ENCODE measurements at places on chromosomes 2 and 18.

DNA sequence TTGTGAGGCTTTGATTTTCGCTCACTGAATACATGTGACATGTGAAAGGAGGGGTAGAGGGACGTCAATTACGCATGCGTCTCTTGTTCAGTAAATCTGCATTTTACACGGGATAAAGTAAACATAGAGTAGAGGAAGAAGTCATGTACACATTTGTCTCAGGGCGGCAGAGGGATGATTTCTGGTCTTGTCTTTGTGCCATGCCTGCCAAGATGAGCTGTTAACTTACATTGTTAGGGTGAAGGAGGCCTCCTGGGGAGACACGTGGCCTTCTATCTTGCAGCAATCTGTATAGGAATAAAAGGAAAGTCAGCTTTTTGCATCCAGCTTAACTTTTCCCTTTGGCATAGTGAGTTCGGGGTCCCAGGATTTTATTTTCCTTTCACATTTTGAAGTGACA lies 106.3 kb downstream of the LDLRAD4 start:
- no peak for DNase-seq
- no peaks in the 10 kb centered on the region for H3K36me3 ChIP-seq
- H3K27ac ChIP-seq, result no peak overlapping the region
- H3K4me1 ChIP-seq, result peaks cover 2% of the 10 kb centered on the region

DNA sequence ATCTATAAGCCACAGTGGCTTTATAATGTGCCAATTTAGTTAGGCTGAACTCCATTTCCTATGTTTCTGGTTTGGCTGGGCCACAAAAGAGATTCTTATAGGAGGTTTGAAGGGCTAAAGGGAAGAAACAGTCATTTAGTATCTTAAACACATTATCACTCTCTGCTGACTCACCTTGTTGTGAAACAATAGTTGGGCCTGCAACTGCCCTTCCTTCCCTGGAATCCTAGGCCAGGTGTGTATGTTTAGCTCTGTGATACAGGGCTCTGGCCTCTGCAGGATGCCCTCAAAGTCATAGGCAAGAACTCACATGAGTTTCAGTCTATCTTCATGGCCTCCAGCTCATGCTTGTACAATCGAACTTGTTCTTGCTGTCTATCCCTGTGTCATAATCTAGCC lies 400.0 kb upstream of the CELF4 start:
- H3K4me1 ChIP-seq, result no peaks in the 10 kb centered on the region
- no peak for DNase-seq
- H3K4me3 ChIP-seq, result no peak overlapping the region
- H3K27me3 ChIP-seq, result no peaks in the 10 kb centered on the region
- H3K36me3 ChIP-seq, result no peaks in the 10 kb centered on the region

GRCh38 chr2:176959614-176960013 lies 253.0 kb upstream of the HNRNPA3 start:
- no peak overlapping the region for H3K4me3 ChIP-seq
- no peak overlapping the region for H3K27ac ChIP-seq
- no peaks in the 10 kb centered on the region for H3K36me3 ChIP-seq
- H3K27me3 ChIP-seq, result no peaks in the 10 kb centered on the region
- no peak for DNase-seq

GRCh38 chr2:62287899-62288880 lies 92.3 kb downstream of the B3GNT2 start:
- no peak for DNase-seq
- no peaks in the 10 kb centered on the region for H3K27me3 ChIP-seq
- no peak overlapping the region for H3K4me3 ChIP-seq
- H3K4me1 ChIP-seq, result peaks cover 2% of the 10 kb centered on the region
- no peaks in the 10 kb centered on the region for H3K36me3 ChIP-seq

DNA sequence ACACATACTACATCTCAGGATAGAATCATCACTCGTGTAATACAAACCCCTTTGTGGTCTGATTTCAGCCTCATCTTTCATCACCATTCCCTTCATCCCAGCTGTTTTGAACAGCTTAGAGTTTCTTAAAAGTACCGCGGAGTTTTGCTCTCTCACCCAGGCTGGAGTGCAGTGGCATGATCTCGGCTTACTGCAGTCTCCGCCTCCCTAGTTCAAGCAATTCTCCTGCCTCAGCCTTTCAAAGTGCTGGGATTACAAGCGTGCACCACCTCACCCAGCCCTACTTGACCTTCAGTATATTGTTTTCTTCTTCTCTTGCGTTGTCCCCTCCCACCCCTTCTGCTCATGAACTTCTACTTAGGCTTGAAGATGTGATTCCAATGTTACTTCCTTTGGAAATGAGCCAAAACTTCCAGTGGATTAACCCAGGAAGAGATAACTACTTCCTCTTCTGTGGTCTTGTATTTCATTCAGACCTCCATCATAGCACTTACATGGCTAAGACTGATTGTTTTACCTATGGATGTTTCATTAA lies 15.8 kb downstream of the ERLEC1 start:
- no peaks in the 10 kb centered on the region for H3K36me3 ChIP-seq
- no peak for DNase-seq
- no peaks in the 10 kb centered on the region for H3K27me3 ChIP-seq
- no peak overlapping the region for H3K4me3 ChIP-seq
- no peak overlapping the region for H3K27ac ChIP-seq

DNA sequence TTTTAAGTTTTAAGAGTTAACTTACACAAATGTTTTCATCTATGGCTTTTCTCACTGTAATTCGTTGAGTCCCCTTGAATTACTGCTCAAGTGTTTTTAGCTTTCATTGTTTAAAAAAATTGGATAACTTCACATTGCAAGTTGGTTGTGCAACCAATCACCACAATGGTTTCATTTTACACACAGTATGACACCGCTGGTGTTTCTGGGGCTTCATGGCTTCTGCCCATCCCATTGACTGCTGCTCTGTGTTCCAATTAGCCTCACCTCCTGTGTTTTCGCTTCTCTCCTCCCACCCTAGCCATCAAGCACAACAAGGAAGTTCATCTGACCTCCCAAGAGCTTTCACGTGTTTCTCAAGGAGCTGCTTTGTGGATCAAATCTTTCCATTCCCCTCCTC lies 199.1 kb upstream of the CHAC2 start:
- no peaks in the 10 kb centered on the region for H3K27me3 ChIP-seq
- H3K4me3 ChIP-seq, result no peak overlapping the region
- DNase-seq, result no peak
- no peak overlapping the region for H3K27ac ChIP-seq

- H3K4me1 ChIP-seq, result no peaks in the 10 kb centered on the region
- no peaks in the 10 kb centered on the region for H3K36me3 ChIP-seq
- no peak overlapping the region for H3K27ac ChIP-seq
- no peak for DNase-seq
- no peak overlapping the region for H3K4me3 ChIP-seq
- no peaks in the 10 kb centered on the region for H3K27me3 ChIP-seq
Observed at GRCh38 chr2:195164930-195165329, 492.1 kb upstream of the SLC39A10 start.

GRCh38 chr2:187117483-187117882 lies 268.5 kb upstream of the ZSWIM2 start:
- H3K27ac ChIP-seq, result no peak overlapping the region
- H3K27me3 ChIP-seq, result no peaks in the 10 kb centered on the region
- peak; percentile 70 for DNase-seq
- H3K36me3 ChIP-seq, result no peaks in the 10 kb centered on the region
- H3K4me1 ChIP-seq, result no peaks in the 10 kb centered on the region

GRCh38 chr2:72147303-72147971 lies at the start of gene CYP26B1:
Gene CYP26B1 (minus strand): TSS chr2:72147862. CDS start chr2:72147834, 28 bp downstream.
- no peak within 1 kb of the TSS for H3K27ac ChIP-seq
- DNase-seq, result peak; percentile 45
- peaks cover 46% of the 10 kb centered on the region for H3K27me3 ChIP-seq
- H3K36me3 ChIP-seq, result no peaks in the 10 kb centered on the region
- H3K4me3 ChIP-seq, result peak within 1 kb of the TSS; percentile 29

- no peak overlapping the region for H3K4me3 ChIP-seq
- H3K36me3 ChIP-seq, result no peaks in the 10 kb centered on the region
- no peaks in the 10 kb centered on the region for H3K27me3 ChIP-seq
- DNase-seq, result no peak
- no peak overlapping the region for H3K27ac ChIP-seq
Observed at GRCh38 chr2:175227393-175227792, 45.9 kb upstream of the ATP5MC3 start.

GRCh38 chr2:190882411-190882766 lies 1.8 kb downstream of the GLS start:
- H3K4me1 ChIP-seq, result peaks cover 5% of the 10 kb centered on the region
- no peaks in the 10 kb centered on the region for H3K27me3 ChIP-seq
- no peaks in the 10 kb centered on the region for H3K36me3 ChIP-seq
- no peak overlapping the region for H3K27ac ChIP-seq

DNA sequence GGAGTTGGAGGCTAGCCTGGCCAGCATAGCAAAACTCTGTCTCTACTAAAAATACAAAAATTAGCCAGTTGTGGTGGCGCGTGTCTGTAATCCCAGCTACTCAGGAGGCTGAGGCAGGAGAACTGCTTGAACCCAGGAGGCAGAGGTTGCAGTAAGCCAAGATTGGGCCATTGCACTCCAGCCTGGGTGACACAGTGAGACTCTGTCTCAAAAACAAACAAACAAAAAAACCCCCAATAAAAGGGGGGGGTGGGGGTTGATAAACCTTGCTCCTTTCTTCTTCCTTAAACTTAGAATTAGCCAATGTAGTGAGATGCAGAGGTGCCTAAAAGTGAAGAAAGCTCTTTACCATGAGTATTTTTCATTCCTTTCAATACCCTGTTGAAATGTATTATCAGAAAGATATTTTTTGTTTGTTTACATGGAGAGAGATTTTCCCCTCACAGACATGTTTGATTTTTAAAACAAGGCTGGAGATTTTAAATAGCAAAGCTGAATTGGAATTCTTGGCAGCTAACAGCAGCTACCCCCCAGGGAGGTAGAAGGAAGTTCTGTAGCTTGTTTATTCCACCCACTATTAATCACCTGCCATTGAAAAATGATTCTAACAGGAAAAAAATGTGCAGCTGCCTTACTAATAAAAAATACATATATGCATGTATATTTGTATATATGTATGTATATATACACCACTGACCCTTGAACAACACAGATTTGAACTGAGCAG lies 48.6 kb downstream of the GYPC start:
- H3K27me3 ChIP-seq, result no peaks in the 10 kb centered on the region
- H3K4me1 ChIP-seq, result peaks cover 2% of the 10 kb centered on the region
- H3K36me3 ChIP-seq, result no peaks in the 10 kb centered on the region
- H3K27ac ChIP-seq, result no peak overlapping the region

GRCh38 chr2:237996021-237996593 lies 29.3 kb downstream of the UBE2F start:
- no peaks in the 10 kb centered on the region for H3K27me3 ChIP-seq
- no peak overlapping the region for H3K27ac ChIP-seq
- DNase-seq, result no peak

- H3K4me3 ChIP-seq, result no peak overlapping the region
- peak; percentile 76 for DNase-seq
- no peaks in the 10 kb centered on the region for H3K27me3 ChIP-seq
- H3K27ac ChIP-seq, result no peak overlapping the region
Observed at GRCh38 chr18:57029761-57030160, 117.1 kb upstream of the BOD1L2 start.

- no peak for DNase-seq
- H3K4me1 ChIP-seq, result no peaks in the 10 kb centered on the region
- no peak overlapping the region for H3K27ac ChIP-seq
Observed at GRCh38 chr2:217074576-217075255, 214.9 kb upstream of the TNP1 start.
